ENCODE measurements at places on chromosomes 2 and 18.

DNA sequence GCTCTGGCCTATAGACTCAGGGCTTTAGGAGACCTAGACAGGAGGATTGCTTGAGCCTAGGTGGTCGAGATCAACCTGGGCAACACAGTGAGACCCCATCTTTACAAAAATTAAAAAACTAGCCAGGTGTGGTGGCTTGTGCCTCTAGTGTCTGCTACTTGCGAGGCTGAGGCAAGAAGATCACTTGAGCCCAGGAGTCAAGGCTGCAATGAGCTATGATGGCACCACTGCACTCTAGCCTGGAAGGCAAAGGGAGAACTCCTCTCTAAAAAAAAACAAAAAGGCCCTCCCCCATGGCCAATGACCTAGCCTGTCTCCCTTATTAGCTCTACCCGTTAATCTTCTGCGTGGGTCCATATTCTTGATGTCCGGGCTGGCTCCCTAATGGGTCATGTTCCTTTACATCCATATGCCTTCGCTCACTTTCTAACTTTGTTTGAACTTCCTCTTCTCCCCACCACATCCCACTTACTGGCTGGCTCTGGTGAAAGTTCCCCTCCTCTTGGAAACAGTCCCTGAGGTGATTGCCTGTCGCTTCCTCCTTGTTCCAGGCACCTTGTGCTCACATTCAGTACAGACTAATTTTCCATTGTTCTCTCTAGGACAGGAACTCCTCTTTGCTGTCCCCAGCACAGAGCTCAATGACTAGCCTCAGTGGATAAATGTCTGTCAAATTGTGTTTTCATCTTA is 103.0 kb downstream of the AFF3 start:
- DNase-seq = peak; percentile 32

- no peak for DNase-seq
Measured at GRCh38 chr2:237092920-237093781, 7.5 kb downstream of the COPS8 start.

DNA sequence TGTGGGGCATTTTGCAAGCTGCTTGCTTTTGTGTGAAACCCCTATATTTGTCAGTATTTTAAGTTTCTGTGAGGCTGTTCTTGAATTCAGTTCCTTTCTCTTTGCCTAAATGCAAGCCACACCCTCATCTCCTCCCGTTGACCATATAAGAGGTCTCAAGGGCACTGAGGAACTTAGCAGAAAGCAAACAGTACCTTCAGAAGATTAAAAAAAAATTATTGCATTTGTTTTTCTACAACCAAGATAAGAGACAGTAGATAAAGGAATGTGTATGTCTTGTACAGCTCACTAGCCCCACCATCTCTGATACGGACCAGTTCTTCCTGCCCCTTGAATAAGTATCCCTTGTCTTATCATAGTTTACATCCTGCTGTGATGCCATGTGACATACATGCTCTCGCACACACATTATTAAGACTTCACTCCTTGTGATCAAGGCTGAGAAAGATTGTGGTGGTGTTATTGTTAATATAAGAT is 64.2 kb downstream of the NPAS2 start:
- DNase-seq = no peak

DNA sequence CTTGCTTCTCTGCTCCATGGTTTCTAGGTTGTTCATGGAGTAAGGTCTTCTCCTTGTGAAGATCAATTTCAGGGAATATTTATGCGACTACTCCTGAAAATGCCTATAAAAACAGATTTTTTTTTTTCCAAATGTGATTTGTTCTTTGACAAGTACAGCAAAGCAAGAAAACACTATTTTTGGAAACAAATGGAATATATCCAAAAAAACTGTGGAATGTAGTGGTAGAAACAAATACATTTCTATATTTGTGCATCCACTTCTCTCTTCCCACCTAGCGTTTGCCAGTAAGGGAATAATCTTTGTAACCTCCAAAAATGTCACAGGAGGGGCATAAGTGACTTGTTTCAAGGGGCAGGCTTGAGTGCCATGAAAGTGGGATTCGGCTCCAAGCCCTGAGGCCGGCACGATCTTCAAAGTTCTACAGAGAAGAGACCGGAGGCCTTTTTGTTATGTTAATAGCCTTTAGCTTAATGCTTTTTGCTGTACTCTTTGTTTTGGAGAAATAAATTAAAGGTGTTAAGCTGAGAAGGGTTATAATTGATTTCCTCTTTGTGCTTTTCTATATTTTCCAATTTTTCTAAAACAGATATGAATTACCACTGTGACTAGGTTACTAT is 200.6 kb downstream of the NRP2 start:
- DNase-seq = no peak

DNA sequence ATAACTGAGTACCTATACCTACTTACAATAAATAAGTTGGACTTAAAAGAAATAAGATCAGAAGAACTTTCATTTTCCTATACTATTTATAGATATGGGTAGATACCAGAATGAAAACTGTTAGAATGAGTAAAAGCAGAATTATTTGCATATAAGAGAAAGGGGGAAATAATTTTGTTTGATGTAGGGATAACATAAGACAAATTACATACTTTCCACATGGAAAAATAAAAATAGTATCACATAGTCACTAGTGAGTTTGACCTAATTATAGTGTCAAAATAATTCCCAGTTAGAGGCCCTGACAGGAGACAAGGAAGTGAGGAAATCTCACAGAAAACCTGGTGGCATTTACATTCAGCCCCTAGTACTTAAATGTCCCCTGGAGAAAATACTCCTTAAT is 28.6 kb downstream of the KCMF1 start:
- DNase-seq = no peak

DNA sequence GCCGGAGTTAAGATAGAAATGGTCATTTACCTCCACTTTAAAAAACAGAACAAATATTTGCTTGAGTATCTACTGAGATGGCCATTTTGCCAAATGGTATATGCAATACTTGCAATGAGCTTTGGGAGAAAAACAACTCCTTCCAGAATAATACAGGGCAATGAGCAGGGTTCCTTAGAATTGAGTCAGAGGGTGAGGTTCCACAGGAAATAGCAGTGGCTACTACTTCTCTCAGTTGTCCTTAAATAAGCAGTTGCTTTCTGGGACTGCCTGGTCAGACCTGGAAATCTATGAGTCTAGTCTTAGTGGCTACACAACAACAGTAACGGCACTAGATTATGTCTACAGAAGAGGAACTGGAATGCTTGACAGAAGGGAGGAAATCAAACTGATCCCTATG is 80.9 kb upstream of the CCDC85A start:
- no peak for DNase-seq

GRCh38 chr2:74333175-74333574 is 10.0 kb downstream of the SLC4A5 start:
- DNase-seq = no peak

DNA sequence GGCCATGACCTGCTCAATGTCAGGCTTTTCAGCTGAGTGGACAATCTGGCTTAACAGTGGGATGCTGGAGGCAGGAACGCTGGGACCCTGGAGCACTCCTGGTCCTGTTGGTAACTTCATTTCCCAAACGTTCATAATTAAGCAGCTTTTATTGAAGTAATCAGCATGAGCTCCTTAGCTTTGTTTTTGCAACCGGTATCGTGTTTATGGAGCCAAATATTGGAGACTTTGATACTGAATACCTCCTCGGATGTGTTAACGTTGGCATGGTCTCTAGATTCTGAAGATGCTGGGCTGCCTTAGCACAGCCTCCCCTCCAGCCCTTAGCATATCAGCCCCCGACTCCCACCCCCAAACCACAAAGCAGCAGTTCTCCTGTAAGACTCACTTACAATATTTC is 60.7 kb downstream of the OSR1 start:
- no peak for DNase-seq

DNA sequence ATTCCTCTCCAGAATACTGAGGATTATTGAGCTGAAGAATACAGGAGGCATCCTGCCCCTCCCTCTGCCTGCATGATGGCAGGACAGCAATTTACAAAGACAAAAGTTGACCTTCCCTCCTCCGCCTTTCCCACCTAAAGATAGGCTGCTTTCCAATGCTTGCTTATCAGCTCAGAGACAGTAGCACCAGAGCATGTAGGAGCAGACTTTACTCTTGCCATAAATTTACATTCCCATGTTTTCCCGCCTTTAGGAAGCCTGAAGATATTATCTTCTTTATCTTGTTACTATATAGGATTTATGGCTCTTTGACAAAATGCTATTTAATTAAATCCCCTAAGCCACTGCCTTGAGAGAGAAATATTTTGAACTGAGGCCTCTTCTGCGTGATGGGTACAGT is 135.6 kb upstream of the HNMT start:
- no peak for DNase-seq

DNA sequence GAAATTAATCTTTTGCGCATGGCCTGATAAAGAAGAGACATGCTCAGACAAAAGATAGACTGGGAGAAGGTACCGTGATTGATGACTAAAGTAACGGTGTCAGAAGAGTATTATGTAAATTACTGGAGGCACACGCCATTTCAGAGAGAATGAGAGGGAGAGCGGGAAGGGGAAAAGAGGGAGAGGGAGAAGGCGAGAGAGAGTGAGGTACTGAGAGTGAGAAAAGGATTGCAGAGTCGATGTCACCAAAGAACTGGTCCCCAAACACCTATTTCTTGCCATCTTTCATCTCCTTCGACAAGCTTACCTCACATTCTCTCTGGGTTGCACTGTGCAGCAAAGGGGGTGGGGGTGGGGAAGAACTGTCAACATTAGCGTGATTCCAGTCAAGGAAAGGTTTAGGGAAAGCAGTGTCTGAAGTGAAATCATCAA is 673.7 kb downstream of the BCL11A start:
- no peak for DNase-seq

DNA sequence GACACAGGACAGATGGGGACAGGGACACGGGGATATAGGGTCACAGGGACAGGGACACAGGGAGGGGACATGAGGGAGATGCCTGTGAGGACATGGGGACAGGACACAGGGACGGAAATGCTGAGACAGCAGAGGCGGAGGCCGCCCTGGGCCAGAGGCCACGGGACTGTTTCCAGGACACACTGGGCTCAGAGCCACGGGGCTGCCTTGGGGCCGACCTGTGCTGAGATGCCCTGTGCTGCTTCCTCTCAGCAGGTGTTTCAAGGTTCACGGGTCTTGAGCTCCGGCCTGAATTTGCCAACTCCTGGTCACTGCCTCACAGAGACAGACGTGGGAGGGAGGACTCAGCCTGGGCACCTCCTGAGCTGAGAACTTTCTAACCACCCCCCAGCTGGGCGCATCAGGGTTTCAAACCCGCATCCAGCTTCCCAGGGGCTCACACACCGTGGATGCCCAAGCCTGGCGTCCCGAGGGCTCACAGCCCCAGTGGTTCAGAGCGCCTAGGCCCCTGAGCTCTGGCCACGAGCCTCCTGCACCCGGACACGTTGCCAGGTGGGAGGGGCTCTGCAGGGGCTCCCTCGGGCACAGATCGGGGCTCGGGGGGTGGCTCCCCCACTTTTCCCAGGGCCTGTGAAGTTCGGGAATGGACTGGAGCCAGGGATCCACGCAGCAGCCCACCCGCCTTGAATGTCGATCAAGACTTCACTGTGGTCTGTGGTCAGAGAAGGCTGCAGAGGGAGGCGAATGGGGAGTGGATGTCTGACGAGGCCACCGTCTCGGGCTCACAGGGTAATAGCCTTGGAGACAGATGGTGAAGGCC is 64.1 kb downstream of the SLC66A2 start:
- no peak for DNase-seq

- DNase-seq = no peak
Measured at GRCh38 chr2:47452761-47453160, 49.8 kb downstream of the MSH2 start.

- DNase-seq = no peak
Measured at GRCh38 chr2:91839904-91840868, 3031.0 kb upstream of the TEKT4 start.

GRCh38 chr2:215432759-215433594 is 2.9 kb downstream of the FN1 start:
- DNase-seq = no peak

GRCh38 chr2:163312713-163313112 is 423.1 kb downstream of the FIGN start:
- no peak for DNase-seq

DNA sequence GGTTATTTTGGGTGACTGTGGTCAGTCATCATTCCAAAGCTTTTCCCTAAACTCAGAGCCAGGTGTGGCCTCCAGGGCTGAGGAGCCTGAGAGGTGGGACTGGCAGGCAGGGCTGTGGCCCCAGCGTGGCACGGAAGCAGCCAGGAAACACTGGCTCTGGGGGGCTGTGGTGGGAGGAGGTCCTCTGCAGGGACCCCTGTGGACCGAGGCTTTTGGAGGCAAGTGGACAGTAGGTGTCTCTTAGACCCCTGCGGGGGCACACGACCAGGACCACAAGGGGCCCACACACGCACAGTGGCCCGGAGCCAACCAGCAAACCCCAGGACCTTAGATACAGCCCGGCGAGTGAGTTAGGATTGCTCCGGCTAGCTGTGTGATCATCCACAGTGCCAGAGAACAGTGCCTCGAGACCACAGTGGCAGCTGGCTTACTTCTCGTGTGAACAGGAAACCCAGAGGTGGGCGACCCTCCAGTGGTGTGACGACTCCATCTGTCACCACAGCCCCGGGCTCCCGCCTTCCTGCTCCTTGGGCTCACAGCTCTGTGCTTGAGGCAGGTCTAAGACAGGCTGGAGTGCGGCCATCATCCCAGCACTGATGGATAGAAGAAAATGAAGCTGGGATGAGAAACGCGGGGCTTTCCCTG is 1.6 kb upstream of the RTP5 start:
- DNase-seq = no peak

- DNase-seq = no peak
Measured at GRCh38 chr2:235709124-235709813, 215.4 kb downstream of the AGAP1 start.

DNA sequence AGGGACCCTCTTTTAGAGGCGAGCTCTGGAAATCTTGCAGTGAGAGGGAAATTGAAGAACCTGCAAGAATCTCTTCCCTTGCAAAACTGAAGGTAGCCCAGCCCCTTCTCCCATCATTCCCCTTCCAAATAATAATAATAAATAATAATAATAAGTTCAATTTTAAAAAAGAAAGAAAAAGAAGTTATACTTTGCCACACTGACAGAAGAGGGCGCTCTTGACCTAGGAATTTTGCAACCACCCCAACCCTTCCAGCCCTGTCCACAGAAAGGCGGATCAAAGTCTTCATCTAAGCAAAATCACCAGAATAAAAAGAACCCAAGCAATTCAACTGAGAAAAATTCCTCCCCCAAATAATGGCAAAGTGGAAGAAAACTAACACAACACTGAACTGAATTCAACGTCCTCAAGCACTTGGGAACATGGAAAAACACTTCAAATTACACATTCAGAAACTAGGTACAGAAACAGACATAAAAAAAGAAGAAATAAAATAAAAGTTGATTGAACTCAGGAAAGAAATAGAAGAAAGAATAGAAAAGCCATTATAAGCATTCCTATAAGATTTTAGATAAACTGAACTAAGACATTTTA is 98.9 kb upstream of the GLS start:
- peak; percentile 15 for DNase-seq

All from CD14-positive monocyte (primary cell).